Natural killer cell (primary cell): ENCODE measurements at places on chromosomes 7 and 10. TPM values are rescaled to one million over a fixed set of nuclear protein-coding genes. Genes with fewer than 3 reads are reported as not detected.

Gene KLF14
- total RNA-seq: not detected

- no peaks in the 10 kb centered on the region for H3K4me1 ChIP-seq
- DNase-seq: no peak
- H3K4me3 ChIP-seq: no peak overlapping the region
- H3K27me3 ChIP-seq: no peaks in the 10 kb centered on the region
- no peaks in the 10 kb centered on the region for H3K36me3 ChIP-seq
These were observed 56.0 kb downstream of the BPGM start for GRCh38 chr7:134702366-134703240.

Gene TMEM196
- not detected for total RNA-seq

Gene TBATA
- total RNA-seq: 0.16 TPM

- H3K4me1 ChIP-seq: no peaks in the 10 kb centered on the region
- peak; percentile 33 for DNase-seq
- H3K27me3 ChIP-seq: no peaks in the 10 kb centered on the region
- H3K36me3 ChIP-seq: no peaks in the 10 kb centered on the region
- H3K4me3 ChIP-seq: no peak overlapping the region
These were observed 192.7 kb downstream of the PTPRN2 start for GRCh38 chr7:158394936-158395335.

Gene MEPCE
- 54.9 TPM for total RNA-seq

DNA sequence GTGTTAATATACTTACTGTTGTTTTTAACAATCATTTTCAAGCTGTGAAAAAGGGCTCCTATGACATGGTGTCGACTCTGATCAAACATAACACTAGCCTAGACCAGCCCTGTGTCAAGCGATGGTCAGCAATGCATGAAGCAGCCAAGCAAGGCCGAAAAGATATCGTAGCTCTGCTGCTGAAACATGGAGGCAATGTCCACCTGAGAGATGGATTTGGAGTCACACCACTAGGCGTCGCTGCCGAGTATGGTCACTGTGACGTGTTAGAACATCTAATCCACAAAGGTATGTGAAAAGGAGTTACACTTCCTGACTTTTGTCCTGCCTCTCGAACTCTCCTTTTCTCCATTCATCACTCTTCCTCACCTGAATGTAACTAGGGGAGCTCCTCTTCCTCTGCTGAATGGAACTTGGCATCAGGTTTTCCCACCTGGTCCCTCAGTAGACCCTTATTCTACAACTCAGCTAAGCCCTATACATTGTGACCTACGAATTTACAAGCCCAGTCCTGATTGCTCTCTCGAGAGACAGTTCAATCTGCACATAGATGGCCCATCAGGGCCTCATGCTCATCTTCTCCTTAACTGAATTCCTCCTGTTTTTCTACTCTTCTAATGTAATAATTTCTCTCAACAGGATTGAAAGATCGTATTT is 23.0 kb downstream of the ASB15 start:
- H3K27me3 ChIP-seq: no peaks in the 10 kb centered on the region
- H3K4me3 ChIP-seq: no peak overlapping the region
- H3K4me1 ChIP-seq: no peaks in the 10 kb centered on the region
- no peaks in the 10 kb centered on the region for H3K36me3 ChIP-seq

DNA sequence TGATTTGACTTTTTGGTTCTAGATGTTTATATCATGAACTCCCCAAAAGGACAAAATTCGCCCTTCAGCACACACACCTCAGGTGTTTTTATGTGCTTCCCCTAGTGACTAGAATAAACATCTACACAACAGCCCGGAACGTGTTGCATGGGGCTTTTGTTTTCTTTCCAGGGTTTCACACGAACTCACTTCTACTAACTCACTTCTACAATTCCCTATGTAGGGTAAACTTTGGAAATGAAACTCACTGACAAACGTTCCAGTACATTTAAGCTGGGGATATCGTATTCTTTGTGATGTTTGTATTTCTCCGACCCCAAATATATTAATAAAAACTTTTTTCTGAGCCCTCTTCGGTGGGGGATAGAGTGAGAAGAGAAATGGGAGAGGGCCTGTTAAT is 1.4 kb downstream of the TRA2A start:
- peaks cover 27% of the 10 kb centered on the region for H3K4me1 ChIP-seq
- H3K4me3 ChIP-seq: peak overlapping the region; percentile 95
- H3K27me3 ChIP-seq: no peaks in the 10 kb centered on the region

DNA sequence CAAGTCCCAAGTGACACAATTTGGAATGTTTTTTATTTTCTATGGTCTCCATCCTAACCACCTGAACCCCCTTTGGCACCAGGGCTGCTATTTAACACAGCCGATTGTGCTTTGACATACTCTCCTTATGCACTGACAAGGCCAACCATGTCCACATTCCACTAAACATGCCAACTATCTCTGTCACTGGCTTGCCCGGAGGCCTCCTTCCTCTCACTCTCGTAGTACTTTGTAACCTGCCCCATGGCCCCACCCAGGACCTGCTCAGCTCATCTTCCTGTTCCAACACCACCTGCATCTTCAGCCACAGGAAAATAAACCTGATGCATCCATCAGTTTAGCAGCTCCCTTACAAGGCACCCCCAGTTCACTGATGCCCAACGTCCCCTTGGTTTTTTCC is 63.1 kb downstream of the GPAM start:
- no peak overlapping the region for H3K4me3 ChIP-seq
- no peak for DNase-seq
- H3K4me1 ChIP-seq: no peaks in the 10 kb centered on the region
- H3K27ac ChIP-seq: no peak overlapping the region

DNA sequence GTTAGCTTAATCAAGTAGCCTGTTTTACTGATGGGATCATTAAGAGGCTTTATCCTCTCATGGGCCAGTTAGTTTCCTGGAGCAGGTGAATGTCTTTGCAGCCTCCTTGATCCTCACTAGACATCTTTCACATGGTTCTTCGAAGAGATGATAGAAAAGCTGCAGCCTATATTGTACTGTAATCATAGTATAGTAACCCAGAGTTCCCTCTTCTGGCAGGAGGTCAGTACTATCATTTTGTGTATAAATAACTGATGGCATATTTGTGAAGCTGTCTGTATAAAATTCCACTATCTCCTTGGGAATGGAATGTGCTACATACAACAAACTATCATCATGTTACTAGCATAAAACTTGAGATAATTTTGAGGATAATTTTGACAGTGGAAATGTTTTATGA is 123.8 kb upstream of the PRPS1L1 start:
- H3K36me3 ChIP-seq: no peaks in the 10 kb centered on the region
- no peak for DNase-seq
- no peak overlapping the region for H3K27ac ChIP-seq
- H3K4me3 ChIP-seq: no peak overlapping the region
- H3K4me1 ChIP-seq: no peaks in the 10 kb centered on the region

Gene CPA4
- total RNA-seq: not detected

Gene NUTM2D
- total RNA-seq: 5.2 TPM

- no peaks in the 10 kb centered on the region for H3K4me1 ChIP-seq
- H3K4me3 ChIP-seq: no peak overlapping the region
- no peak for DNase-seq
- H3K36me3 ChIP-seq: no peaks in the 10 kb centered on the region
- no peak overlapping the region for H3K27ac ChIP-seq
- no peaks in the 10 kb centered on the region for H3K27me3 ChIP-seq
These were observed 13.2 kb upstream of the ENO4 start for GRCh38 chr10:116836083-116836482.

DNA sequence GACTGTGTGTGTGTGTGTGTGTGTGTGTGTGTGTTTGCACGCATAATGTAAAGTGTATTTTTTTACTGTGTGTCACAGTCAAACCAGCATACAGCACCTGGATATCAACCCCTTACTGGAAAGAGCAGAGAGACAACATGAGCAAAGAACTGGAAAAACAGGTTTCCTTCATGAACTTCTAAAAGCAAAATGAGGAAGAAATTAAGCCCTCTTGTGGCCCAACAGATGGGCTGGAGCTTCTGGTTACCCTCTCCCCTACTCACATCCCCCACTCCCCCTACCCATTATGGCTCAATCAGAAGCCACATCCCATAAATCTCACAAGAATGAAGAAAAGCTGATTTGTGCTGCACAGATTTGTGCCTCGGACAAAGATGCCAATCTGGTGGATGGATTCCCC is 36.2 kb downstream of the PDE1C start:
- no peak overlapping the region for H3K27ac ChIP-seq
- DNase-seq: no peak
- no peaks in the 10 kb centered on the region for H3K36me3 ChIP-seq

DNA sequence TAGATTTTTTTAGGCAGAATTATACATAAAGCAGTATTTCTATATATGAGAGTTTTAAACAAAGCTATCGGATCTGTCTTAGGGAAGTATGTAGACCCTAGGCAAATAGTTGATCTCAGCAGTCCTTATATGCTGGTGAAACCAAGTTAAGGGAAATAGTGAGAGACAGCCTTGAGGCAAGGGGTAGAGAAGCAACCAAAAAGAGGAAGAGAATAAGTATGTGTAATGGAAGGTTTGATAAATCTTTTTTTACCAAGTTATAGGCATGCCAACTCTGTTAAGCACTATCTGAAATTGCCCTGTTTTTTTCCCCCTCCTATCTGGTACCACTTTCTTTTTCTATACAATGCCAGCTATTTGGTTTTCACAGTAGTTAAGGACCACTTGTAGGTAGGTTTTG is 19.9 kb downstream of the SPAG6 start:
- no peaks in the 10 kb centered on the region for H3K4me1 ChIP-seq
- no peaks in the 10 kb centered on the region for H3K27me3 ChIP-seq
- no peak for DNase-seq

DNA sequence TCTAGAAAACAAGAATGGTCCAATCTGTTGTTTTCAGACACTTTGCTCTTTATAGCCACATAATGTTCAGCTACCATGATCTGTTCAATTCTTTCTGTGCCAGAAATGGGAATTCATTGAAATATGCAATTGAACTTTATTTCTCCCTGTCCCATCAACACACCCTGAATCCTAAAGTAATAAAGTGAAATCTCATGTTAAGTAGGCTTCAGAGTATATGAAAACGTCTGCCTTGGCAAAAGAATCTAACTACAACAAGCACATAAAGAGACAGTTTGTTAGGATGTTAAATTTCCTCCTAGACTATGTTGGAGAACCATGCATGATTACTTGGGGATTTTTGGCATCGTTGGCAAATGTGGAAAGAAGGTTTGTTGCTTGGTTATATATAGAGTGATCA is 722.7 kb downstream of the XPNPEP1 start:
- H3K4me3 ChIP-seq: no peak overlapping the region
- no peak overlapping the region for H3K27ac ChIP-seq
- no peak for DNase-seq
- H3K36me3 ChIP-seq: no peaks in the 10 kb centered on the region
- no peaks in the 10 kb centered on the region for H3K27me3 ChIP-seq

Gene LIMK1
- 55.0 TPM for total RNA-seq

DNA sequence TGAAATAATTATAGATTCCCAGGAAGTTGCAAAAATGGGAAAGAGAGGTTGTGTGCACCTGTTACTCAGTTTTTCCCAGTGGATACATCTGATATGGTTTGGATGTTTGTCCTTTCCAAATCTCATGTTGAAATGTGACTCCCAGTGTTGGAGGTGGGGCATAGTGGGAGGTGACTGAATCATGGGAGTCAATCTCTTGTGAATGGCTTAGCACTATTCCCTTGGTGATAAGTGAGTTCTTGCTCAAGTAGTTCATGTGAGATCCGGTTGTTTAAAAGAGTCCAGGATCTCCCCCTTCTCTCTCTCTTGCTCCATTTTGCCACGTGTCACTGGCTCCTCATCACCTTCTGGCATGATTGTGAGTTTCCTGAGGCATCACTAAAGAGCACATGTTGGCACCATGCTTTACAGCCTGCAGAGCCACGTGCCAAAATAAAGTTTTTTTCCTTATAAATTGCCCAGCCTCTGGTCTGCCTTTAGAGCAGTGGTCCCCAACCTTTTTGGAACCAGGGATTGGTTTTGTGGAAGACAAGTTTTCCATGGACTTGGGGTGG is 149.2 kb downstream of the RAMP3 start:
- DNase-seq: no peak
- no peaks in the 10 kb centered on the region for H3K4me1 ChIP-seq
- no peak overlapping the region for H3K4me3 ChIP-seq
- no peak overlapping the region for H3K27ac ChIP-seq
- no peaks in the 10 kb centered on the region for H3K36me3 ChIP-seq
- H3K27me3 ChIP-seq: no peaks in the 10 kb centered on the region

- H3K27ac ChIP-seq: no peak overlapping the region
- no peak for DNase-seq
- no peaks in the 10 kb centered on the region for H3K36me3 ChIP-seq
- H3K4me1 ChIP-seq: no peaks in the 10 kb centered on the region
These were observed 765.6 kb upstream of the GHITM start for GRCh38 chr10:83373671-83374070.

Gene LDB1
- 103 TPM for total RNA-seq

DNA sequence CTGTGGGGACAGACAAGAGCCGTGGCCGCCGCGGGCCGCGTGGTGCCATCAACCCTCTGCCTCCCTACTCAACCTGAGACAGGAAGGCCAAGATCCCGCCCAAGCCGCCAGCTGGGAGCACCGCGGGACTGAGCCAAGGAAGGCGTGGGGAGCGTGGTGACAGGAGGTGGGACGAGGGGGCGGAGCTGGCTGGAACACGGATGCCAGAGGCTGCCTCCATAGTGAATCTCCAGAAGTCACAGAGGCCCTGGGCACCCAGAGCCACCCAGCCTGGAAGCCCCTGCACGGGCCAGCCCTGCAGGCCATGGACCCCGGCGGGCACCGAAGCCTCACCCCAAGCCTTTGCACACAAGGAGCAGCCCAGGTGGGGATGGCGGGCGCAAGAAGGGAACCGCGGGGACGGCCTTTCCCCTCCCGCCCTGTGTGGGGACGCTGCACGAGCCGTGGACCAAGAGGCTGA is 18.1 kb upstream of the DPYSL4 start:
- DNase-seq: no peak
- H3K36me3 ChIP-seq: no peaks in the 10 kb centered on the region
- H3K4me3 ChIP-seq: no peak overlapping the region
- H3K27ac ChIP-seq: no peak overlapping the region
- H3K4me1 ChIP-seq: no peaks in the 10 kb centered on the region

- H3K27me3 ChIP-seq: no peaks in the 10 kb centered on the region
- H3K4me3 ChIP-seq: no peak overlapping the region
- DNase-seq: no peak
- no peak overlapping the region for H3K27ac ChIP-seq
These were observed 89.9 kb downstream of the CHST15 start for GRCh38 chr10:124003481-124003870.
